ENCODE measurements at places on chromosomes 6 and 20. TPM values are rescaled to one million over a fixed set of nuclear protein-coding genes. Genes with fewer than 3 reads are reported as not detected.

- no peak overlapping the region for H3K27ac ChIP-seq
- no peaks in the 10 kb centered on the region for H3K4me1 ChIP-seq
- no peaks in the 10 kb centered on the region for H3K36me3 ChIP-seq
Measured at GRCh38 chr6:102381203-102381602, 987.7 kb downstream of the GRIK2 start.

DNA sequence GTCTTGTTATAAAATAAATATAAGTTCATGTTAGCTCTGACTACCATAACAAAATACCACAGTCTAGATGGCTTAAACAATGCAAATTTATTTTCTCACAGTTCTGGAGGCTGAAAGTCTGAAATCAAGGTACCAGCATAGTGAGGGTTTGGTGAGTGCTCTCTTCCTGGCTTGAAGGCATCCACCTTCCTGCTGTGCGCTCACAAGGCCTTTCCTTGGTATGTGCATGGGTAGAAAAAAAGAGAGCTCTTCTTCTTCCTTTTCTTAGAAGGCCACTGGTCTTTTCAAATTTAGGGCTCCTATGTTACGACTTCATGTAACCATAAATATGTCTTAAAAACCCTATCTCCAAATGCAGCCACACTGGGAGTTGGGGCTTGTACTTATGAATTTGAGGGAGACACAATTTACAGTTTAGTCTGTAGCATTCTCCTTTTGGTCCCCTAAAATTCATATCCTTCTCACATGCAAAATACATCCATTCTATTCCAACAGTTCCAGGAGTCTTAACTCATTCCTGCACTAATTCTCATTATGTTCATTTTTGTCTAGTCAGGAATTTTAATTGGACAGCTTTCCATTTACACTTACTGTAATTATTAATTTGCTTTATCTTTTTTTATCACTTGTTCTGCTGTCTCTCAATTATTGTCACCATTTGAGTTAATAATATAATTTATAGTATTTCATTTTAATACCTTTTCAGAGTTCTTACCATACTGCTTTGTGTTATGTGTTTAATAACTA is 381.9 kb upstream of the EPHA7 start:
- no peak overlapping the region for H3K4me3 ChIP-seq
- H3K4me1 ChIP-seq = no peaks in the 10 kb centered on the region
- no peak overlapping the region for H3K27ac ChIP-seq
- H3K36me3 ChIP-seq = no peaks in the 10 kb centered on the region
- no peaks in the 10 kb centered on the region for H3K27me3 ChIP-seq

Gene SNRPB
- total RNA-seq = 146 TPM

- no peaks in the 10 kb centered on the region for H3K4me1 ChIP-seq
- H3K4me3 ChIP-seq = no peak overlapping the region
- H3K27ac ChIP-seq = no peak overlapping the region
- H3K36me3 ChIP-seq = peaks cover 51% of the 10 kb centered on the region
- no peak for DNase-seq
- no peaks in the 10 kb centered on the region for H3K27me3 ChIP-seq
Measured at GRCh38 chr6:42259286-42259685, 41.6 kb upstream of the MRPS10 start.

DNA sequence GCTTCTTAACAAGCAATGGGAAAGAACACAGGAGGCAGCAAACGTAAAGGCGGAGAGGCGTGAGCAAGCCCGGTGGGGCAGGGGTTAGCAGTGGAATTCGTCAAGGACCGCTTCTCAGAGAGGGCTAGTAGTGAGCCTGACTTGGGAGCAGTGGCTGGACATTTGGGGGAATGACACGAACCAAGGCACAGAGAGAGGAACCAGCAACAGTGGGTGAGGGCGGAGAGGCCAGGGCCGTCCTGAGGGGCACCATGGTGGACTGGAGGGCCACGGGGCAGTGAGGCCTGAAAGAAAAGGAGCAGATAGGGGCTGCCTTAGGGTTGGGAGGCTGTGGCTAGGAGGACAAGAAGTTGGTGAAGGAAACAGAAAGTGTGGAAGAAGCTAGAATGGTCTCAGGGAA is 12.1 kb upstream of the ARID1B start:
- no peak overlapping the region for H3K4me3 ChIP-seq
- H3K27me3 ChIP-seq = no peaks in the 10 kb centered on the region
- no peaks in the 10 kb centered on the region for H3K36me3 ChIP-seq
- DNase-seq = no peak
- H3K4me1 ChIP-seq = no peaks in the 10 kb centered on the region

DNA sequence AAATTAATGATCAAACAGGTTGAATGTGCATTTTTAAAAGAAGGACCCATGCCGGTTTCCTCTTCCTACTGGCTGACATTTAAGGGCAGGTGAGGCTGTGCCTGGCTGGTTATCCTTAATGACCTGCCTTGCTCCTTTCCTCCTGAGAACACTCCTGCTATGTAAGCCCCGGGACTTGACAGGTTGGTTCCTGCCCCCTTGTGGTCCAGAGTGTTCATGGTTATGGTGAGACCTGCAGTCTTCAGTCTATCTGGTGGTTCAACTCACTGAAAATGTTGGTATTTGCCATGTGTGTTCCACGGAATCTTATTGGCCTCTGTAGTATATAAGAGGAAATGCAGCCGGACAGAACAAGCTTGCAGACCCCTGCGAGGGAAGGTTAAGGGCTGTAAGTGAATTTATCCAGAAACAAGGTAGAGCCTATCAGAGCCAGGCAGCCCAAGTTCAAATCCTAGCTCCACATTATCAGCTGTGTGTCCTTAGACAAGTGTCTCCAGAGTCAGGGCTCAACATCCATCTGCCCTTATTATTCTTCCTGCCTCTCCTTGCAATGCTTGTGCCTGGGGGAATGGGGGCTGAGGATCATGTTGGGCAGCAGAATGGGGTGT is 5.2 kb upstream of the BPIFA3 start:
- no peaks in the 10 kb centered on the region for H3K4me1 ChIP-seq
- peak; percentile 29 for DNase-seq
- no peak overlapping the region for H3K27ac ChIP-seq
- no peaks in the 10 kb centered on the region for H3K36me3 ChIP-seq

DNA sequence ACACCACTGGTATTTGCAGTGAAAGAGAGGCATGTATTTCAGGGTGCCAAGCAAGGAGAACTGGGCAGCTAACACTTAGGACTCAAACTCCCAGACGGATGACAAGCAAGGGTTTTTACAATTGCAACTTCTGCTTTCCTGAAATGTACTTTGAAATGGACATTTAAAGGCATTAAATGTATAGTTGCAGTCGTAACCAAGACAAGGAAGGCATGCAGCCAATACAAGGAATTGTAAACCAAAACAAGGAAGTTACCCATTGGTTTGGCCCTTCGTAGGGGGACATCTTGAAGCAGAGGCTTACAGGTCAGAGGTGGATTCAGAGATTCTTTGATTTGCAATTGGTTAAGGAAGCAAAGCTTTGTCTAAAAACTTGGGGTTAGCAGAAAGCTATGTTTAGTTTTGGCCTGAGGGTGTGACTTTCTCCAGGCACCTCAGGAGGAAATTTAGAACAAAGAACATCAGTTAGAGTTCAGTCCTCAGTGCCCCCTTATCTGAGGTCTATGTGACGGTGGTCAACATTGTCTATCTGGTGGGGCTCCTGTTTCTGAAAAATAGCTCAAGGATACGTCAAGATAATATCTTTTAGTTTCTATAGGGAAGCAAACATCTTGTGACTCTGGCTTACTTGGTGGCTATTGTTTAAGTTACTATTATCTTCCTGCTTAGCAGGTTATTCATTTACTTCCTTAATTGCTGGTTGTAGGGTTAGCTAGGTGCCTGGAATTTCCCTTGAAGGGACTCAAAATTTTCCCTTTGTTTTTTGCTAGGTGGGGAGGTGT is 266.0 kb downstream of the CD83 start:
- no peaks in the 10 kb centered on the region for H3K36me3 ChIP-seq
- no peaks in the 10 kb centered on the region for H3K27me3 ChIP-seq
- no peak overlapping the region for H3K27ac ChIP-seq
- H3K4me3 ChIP-seq = no peak overlapping the region
- no peak for DNase-seq

Gene TMEM74B
- total RNA-seq = 0.17 TPM

- no peak overlapping the region for H3K27ac ChIP-seq
- H3K36me3 ChIP-seq = no peaks in the 10 kb centered on the region
- H3K27me3 ChIP-seq = no peaks in the 10 kb centered on the region
Measured at GRCh38 chr6:34553750-34554149, 2.4 kb downstream of the SPDEF start.

Gene DNAAF9
- total RNA-seq = 3.0 TPM

GRCh38 chr6:132812255-132812732 is 2.1 kb upstream of the RPS12 start:
- peaks cover 26% of the 10 kb centered on the region for H3K4me1 ChIP-seq
- peak overlapping the region; percentile 82 for H3K4me3 ChIP-seq
- DNase-seq = no peak
- peaks cover 18% of the 10 kb centered on the region for H3K36me3 ChIP-seq

DNA sequence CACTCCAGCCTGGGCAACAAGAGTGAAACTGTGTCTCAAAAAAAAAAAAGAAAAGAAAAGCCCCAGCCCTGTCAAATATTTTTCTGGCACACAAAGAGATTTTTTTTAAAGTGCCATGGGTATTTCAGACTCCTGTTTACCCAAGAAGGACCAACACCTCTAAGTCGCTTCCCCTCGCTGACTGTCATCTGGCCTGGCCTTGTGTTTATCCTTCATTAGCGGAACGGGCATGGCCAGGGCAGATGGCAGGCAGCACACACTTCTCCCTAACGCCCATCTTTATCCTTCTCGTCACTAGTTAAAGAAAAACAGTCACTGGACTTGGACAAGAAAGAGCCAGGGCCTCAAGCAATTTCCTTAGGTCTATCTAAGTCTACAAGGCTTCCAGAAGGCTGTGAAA is 7.3 kb upstream of the CBFA2T2 start:
- H3K27me3 ChIP-seq = no peaks in the 10 kb centered on the region
- H3K4me3 ChIP-seq = no peak overlapping the region
- no peak overlapping the region for H3K27ac ChIP-seq
- no peak for DNase-seq
- no peaks in the 10 kb centered on the region for H3K36me3 ChIP-seq

DNA sequence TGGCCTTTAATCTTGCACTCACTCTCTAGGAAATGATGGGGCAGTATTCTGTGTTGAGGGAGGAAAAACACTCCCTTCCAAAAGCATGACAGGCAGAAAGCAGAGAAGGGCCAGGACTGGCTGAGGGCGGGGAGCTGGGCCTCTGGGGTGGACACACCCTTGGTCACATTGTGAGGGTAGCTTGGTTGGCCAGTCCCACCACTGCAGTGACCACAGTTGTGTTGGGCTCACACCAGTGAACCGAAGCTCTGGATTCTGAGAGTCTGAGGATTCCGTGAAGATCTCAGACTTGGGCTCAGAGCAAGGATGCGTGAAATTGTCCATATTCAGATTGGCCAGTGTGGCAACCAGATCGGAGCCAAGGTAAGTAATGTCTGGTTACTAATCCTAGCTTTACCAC is at the start of gene TUBB1:
TUBB1 (plus strand) TSS at position 213 of the 400 bp plus-strand sequence; CDS start at position 307, 94 bp downstream.
- H3K4me1 ChIP-seq = peaks cover 18% of the 10 kb centered on the region
- H3K27ac ChIP-seq = no peak within 1 kb of the TSS
- H3K27me3 ChIP-seq = no peaks in the 10 kb centered on the region
- DNase-seq = no peak

Gene SLC35F1
- total RNA-seq = not detected

DNA sequence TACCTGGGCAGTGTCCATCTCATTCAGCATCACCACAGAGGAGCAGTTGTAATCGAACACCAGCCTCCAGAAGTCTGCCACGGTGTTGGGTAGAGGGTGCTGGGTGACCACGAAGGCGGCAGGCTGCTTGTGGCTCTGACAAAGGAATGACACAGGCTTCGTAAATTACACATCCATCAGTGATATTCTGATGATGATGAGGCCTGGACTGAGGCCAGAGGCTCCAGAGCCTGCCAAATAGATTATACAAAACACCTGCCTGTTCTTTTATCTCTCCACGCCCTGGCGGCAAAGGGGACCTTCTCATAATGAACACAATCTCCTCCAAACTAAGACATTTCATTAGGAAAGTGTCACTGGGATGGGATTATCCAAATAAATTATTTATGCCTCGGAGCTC is 480.2 kb upstream of the CHD6 start:
- no peak for DNase-seq
- H3K27me3 ChIP-seq = no peaks in the 10 kb centered on the region
- no peak overlapping the region for H3K4me3 ChIP-seq
- no peak overlapping the region for H3K27ac ChIP-seq

GRCh38 chr6:162721404-162721687 is 6.2 kb downstream of the PRKN start:
- DNase-seq = no peak
- H3K27me3 ChIP-seq = no peaks in the 10 kb centered on the region
- no peak overlapping the region for H3K4me3 ChIP-seq
- H3K27ac ChIP-seq = no peak overlapping the region
- H3K4me1 ChIP-seq = no peaks in the 10 kb centered on the region

DNA sequence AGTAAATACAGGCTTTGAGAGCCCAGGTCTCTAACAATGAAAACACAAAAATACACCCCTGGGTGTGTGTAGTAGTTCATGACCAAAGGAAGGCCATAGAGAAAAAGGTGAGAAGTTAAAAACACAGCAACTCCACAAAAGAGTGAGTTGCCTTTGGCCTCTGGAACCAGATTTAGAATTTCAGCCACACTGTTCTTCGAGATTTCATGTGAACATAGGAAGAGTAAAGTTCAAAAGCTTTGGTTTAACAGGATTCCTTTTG is 43.5 kb upstream of the RIN2 start:
- no peaks in the 10 kb centered on the region for H3K36me3 ChIP-seq
- H3K4me1 ChIP-seq = no peaks in the 10 kb centered on the region
- no peak for DNase-seq
- H3K27me3 ChIP-seq = no peaks in the 10 kb centered on the region

DNA sequence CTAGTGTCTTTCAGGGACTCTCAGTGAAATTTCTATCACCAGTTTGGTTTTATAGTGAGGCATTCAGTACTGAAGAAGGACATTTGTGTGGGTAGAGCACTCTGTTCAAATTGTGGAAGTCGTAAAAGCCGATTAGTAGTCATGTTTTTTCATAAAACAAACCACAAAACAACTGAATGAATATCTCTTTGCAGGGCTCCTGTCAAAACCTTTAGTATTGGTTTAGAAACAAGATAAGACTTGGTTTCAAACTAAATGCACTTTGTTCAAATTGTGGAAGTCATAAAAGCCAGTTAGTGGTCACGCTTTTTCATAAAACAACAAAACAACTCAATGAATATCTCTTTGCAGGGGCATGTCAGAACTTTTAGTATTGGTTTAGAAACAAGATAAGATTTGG is 23.8 kb downstream of the ADGRF4 start:
- no peaks in the 10 kb centered on the region for H3K27me3 ChIP-seq
- H3K27ac ChIP-seq = no peak overlapping the region
- H3K36me3 ChIP-seq = no peaks in the 10 kb centered on the region
- H3K4me3 ChIP-seq = no peak overlapping the region
- no peaks in the 10 kb centered on the region for H3K4me1 ChIP-seq
- no peak for DNase-seq

Gene TRIM10
- not detected for total RNA-seq

Measured in CD4-positive, alpha-beta T cell (primary cell).